ENCODE measurements at places on chromosomes 2 and 18.

GRCh38 chr2:85545780-85546240, 6.8 kb downstream of the MAT2A start:
- DNase-seq = no peak

DNA sequence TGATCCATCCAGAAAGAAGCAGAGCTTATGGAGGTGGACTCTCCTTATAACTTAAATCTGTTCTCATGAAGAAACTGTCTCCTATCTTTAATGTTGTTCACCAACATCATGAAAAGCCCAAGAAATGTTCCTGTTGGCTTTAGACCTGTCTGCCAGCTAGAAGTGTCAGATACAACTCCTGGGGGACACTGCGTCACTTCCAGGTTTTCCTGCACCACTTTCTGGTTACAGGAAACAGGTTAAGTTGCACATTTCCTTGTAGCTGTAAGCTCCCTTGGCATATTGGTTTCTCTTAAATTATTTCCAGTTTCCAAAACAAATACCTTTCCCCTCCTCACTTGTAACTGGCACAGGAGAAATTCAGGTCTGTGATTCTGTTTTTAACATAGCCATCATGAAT, 2.9 kb downstream of the CEP68 start:
- no peak for DNase-seq

- DNase-seq = no peak
Observed at GRCh38 chr2:142841788-142842187, 35.7 kb upstream of the KYNU start.

- DNase-seq = no peak
Observed at GRCh38 chr2:145975406-145975805, 1455.5 kb upstream of the ZEB2 start.

GRCh38 chr2:197269815-197270214, 40.8 kb downstream of the ANKRD44 start:
- DNase-seq = no peak

GRCh38 chr2:176790468-176790867, 422.1 kb upstream of the HNRNPA3 start:
- DNase-seq = no peak

DNA sequence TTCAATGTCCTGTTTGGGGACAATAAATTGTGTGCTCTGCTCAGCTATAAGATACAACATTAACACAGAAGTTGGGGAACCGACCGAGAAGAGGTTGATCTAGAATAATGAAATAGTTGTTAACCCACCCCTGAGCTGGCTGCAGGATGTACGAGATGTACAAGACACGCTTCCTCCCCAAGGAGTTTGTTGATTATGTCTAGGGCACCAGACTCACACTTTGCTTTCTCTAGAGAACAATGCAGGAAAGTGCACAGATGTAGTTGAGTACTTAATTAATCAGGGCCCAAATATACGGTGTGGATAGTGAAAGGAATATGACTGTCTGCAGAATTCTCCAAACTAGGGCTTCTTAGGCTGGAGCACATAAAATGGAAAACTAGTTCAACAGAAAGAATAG, 415.2 kb upstream of the TNP1 start:
- no peak for DNase-seq

- no peak for DNase-seq
Observed at GRCh38 chr2:240383099-240383758, 52.2 kb upstream of the GPC1 start.

DNA sequence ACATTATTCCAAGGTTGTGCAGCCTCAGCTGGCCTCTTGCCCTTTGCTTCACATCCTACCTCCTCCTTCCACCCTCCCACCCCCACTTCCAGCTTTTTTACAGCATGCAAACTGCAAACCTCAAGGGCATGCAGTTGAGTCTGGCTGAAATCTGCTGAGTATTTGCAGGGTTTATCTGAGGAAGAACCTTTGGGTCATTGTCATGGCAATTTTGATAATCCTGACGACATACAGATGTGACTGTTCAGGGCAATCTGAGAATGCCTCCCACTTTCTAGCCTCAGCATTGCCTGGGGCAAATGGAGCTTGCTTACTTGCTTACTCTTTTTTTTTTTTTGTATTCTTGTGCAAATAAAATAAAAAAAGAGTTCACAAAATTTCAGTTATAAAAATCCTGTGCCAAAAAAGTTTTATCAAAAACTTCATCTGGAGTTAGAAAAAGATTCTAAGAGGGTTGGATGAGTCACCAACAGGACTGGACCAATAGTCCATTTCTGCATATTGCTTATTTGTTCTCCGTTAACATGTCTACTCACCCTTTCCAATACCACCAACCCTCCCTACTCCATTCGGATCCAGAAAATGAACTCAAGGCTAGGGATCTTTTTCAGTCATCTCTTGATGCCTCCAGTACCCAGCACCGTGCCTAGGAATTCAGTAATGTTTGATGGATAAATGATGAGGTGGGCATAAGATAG, 23.6 kb upstream of the LHCGR start:
- DNase-seq = no peak

DNA sequence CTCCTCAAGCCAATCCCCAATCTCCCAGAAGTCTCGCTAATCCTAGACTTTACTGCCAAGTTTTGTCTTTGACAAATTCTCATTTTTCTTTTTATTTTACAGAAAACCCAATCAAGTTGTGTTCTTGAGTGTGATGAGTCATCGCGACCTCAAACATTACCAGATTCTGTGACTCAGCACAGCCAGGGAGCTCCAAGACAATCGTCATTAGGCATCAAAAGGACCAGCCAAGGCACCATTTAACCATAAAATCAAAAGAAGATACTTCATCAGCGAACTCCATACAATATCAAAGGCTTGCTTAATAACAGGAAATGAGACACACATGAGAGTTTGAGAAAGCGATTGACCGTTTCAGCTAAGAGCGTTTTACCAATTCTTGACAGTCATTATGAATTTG, 146.2 kb upstream of the AGAP1 start:
- no peak for DNase-seq

DNA sequence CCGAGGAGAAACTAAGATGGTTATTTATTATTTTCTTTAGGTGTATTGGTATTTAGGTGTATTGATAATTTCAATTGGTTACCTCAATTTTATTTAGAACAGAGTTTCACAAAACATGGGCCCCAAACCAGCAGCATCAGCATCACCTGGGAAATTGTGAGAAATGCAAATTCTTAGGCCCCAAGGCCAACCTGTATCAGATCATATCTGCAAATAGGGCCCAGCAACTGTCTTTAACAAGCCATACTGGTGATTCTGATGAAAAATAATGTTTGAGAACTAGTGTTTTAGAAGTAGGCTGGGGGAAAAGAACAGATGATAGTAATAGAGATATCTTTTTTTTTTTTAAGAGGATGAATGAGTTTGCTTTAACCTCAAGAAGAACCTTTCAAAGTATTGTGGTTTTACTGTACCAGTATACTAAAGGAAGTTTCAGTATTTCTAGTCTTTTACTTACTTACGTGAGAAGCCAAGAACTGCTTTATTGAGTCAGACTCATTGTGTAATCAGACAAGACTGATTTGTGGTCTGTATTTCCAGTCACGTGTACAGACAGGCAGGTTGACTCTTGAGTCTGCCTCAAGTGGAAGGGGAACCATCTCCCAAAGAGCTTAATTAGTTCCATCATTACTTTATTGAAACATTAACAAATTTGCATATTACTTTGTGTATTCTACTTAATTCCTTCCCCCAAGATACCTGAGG, 60.4 kb upstream of the GAREM1 start:
- peak; percentile 55 for DNase-seq

DNA sequence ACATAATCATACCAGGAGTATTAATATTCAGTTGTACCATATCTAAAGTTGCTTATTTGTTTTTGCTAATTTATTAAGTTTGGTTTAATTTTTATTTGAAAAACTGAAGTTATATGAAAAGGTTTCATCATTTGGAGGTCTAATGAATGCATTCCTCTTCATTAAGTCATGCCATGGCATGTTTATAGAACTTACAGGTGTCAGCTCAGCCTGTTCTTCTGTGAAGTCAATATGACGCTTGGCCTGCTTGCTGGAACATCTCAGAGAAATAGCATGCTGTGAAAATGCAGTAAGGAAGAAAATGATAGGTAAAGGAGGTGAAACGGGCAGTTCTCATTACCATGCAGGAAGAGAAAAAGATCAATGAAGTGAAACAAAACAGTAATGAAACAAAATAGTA, 58.2 kb downstream of the RAPH1 start:
- no peak for DNase-seq

- DNase-seq = no peak
Observed at GRCh38 chr2:234454433-234454832, 42.4 kb downstream of the ARL4C start.

DNA sequence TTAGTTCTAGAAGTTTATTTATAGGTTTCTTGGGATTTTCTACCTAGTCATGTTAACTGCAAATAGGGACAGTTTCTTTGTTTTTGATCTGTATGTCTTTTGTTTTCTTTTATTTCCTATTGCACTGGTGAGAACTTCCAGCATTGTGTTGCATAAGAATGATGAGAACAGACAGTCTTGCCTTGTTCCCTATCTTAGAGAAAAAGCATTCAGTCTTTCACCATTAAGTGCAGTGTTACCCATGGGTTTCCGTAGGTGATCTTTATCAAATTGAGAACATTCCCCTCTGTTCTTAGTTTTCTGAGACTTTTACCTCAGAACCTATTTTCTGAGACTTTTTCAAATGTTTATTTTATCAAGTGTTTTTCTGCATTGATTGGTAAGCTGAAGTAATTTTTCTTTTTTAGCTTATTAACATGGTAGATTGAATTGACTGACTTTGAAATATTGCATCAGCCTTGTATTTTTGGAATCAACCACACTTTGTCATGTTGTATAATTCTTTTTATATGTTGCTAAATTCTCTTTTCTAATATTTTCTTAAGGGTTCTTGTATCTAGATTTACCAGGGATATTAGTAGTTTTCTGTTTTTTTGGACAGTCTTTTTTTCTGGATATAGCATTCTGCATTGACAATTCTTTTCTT, 17.2 kb downstream of the MFSD6 start:
- DNase-seq = peak; percentile 66

GRCh38 chr2:98516571-98516970, 71.9 kb downstream of the INPP4A start:
- DNase-seq = no peak
